ENCODE measurements at places on chromosomes 2 and 18.
A peak's percentile ranks its signal among the peaks of the same experiment; 100 is the strongest.

DNA sequence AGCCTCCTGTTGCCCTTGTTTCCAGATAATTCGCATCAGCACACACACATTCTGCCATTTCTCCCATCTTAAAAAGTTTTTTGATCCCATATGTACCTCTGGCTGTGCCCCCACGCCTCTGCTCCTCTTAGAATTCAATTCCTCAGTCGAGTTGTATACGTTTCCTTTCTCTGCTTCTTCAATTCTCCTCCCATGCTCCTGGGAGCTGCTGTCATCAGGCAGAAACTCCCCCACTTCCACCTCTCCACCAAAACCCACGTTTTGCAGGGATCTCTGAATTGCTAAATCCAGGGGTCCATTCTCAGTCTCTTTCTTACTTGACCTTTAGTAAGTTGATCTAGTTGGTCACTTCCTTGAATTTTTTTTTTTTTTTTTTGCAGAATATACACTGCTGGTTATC is 98.8 kb downstream of the VWA3B start:
- no peak for DNase-seq

DNA sequence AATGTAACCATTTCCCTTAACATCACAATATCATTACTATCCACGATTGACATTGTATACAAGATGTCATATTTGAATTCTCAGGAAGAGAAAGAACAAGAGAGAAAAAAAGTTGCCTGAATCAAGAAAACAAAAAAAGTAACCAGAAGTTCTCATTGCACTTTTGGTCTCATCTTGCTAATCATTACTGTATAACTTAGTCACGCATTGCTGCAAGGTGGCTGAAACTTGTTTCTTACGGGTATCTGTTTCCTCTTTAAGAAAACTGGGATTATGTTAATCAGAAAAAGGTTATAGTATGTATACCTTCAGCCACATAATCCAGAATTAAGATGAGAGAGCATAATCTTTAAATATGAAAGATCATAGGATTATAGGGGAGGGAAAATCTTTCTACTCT is 639.7 kb upstream of the SYT4 start:
- no peak for DNase-seq

DNA sequence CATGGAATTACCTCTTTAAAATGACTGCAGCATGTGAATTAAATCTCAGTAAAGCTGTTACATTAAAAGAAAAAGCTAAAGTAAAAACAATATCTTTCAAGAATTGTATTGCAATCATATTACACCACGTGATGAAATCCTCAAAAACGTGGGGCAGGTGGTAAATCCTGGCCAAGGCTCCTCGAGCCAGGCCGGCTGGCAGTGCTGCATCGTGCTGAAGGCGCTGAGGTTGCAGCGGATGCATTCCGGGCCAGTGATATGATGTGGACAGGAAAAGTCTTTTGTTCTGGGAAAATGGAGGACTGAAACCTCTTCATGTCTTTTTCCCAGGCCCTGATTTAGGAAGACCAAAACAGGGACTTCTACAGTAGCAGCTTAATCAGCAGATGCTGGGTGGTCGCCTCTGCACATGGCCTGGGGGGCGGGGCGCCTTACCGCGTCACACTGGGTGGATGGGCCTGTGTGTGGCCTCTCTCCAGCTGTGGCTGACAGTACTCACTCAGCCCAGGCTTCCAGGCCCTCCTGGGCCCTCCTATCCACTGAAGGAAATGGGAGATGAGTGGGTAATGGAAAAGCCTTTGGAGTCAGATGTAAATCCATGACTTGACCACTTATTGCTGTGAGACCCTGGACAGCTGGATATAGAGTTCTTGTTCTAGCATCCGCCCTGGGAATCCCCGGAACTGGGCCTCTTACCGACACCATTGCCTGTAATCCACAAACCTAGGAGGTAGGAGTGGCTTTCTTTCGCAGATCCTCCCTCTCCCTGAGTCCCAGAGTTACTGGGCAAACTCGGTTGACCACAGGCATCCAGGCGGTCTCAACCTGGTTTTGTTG is 45.1 kb downstream of the PROC start:
- DNase-seq, result peak; percentile 83

DNA sequence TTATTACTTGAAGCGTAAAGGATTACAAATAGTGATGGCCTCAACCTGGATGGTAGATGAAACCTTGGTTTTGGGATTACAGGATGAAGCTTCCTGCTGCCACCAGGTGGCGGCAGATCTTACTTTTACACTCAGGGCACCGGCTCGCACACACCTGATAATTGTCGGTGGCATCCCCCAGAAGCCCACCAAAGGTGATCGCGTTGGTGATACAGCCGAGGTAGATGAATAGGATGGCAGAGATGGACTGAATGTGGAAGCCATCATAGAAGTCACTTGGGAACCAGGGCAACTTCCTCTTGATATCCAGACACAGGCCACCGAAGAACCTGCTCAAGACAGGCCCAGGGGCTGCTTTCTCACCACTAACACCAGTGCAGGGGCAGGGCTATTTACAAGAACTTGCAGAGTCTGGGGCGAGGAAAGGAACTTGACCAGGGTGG is 51.8 kb downstream of the MTHFD2 start:
- no peak for DNase-seq

DNA sequence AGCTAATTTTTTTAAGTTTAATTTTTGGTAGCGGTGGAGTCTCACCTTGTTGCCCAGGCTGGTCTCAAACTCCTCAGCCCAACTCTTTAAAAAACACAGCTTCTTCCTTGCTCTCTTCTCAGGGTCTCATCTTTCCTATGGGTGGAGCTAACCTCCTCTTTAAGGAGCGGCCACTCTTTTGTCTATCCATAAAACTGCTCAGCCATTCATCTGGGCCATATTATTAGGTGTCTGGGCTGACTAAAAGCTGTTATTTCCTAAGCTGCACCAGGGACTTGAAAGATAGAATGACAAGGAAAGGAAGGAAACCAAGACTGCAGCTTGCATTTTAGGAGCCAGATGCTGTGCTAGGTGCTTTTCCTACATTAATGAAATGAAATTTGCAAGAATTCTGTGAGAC is 35.8 kb upstream of the THOC1 start:
- no peak for DNase-seq

All from right hindlimb (tissue), 1 donor.